ENCODE measurements at places on chromosomes 12 and 14.

GRCh38 chr12:123071857-123072256 is 79.0 kb downstream of the PITPNM2 start:
- DNase-seq: no peak

GRCh38 chr14:38469156-38469555 is 213.3 kb upstream of the CLEC14A start:
- DNase-seq: no peak

DNA sequence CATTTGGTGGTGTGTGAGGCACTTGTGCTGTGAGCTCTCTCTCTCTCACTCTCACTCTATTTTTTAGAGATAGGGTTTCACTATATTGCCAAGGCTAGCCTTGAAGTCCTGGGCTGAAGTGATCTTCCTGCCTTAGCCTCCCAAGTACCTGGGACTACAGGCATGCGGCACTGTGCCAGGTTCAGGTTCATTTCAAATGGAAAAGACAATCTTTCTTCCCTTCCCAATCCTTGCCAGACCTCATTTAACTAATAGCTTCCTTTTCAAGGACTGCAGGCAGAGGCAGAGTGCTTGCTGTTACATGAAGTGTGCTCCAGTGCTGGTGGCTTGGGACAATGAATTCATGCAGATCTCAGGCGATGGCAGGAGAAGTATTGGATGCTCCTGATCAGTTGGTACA is 73.2 kb upstream of the BICD1 start:
- DNase-seq: no peak

GRCh38 chr14:64504310-64504896 is at the start of gene ZBTB1:
Gene ZBTB1, plus strand, starts transcription at chr14:64504770. Its CDS starts 16,735 bp downstream, at chr14:64521505.
- DNase-seq: peak; percentile 60

DNA sequence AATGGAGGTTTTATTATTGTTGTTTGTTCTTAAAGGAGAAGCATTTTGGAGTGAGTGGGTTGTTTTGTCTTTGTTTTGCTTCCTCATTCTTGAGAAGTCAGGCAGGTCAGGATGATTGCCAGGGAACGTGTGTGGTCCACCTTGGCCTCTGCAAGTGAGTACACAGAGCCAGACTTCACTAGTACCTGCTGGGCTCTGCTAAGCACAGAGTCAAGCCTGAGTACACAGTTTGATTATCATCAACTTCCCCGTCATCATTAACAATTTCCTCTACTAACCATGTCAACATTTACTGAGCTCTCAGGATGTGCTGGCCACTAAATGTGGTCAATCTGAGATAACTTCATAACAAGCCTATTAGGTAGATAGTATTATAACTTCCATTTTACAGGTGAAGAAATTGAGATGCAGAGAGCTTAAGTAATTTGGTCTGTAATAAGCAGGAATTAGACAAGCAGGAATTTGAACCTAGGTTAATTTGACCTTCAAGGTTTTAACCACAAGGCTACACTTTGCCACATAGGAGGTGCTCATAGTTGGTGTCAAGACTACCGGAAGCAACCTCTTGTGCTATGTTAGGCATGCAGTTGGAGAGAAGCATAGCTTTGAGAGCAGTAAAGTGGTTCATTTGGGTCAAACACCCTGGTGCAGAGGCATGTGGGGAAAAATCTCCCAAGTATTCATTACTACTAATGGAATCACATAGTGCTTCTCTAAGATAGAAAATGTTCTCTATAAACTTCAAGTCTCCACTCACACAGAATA is 178.3 kb downstream of the NUAK1 start:
- DNase-seq: no peak

DNA sequence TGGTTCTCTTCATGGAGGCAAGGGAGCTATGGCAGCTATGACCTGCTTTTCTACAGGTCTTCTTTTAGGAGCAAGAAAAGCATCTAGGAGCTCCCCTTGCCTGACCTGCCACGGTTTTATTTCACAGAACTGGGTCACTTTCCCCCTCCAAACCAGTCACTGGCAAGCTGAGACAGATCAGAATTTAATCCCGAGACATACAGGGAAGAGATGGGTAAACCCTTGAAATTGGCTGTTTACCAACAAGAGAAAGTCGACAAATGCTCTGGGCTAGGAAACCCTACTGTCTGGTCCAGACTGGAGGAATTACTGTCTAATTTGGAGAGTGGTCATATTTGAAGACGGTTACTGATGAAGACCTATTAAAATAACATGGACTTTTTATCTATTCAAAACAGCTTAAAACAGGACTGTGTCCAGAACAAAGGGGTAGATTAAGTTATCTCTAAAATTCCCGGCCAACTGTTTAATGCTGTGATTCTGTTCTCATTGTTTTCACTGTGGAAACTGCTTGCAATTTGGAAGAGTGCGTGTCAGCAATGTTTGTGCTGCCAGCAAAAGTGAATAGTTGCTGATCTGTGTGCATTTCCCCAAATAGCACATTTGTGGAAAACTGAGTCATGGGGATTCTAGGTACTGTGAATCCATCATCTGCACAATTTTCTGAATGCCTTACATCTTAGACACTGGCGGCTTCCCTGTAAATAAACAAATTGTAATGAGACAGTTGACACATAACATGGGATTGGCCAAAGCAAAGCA is 73.4 kb upstream of the EEA1 start:
- no peak for DNase-seq

- no peak for DNase-seq
These were observed 934.4 kb downstream of the FLRT2 start for GRCh38 chr14:86464341-86464740.

GRCh38 chr14:21523203-21523602 is 2.9 kb downstream of the SALL2 start:
- no peak for DNase-seq

DNA sequence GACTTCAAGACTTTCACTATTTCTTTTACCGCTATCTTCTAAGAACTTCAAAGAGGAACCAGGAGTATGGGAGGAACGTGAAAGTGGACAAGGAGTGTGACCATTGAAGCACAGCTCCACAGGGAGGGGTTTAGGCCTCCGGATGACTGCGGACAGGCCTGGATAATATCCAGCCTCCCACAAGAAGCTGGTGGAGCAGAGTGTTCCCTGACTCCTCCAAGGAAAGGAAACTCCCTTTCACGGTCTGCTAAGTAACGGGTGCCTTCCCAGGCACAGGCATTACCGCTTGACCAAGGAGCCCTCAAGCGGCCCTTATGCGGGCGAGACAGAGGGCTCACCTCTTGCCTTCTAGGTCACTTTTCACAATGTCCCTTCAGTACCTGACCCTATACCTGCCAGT is 267.0 kb downstream of the RPL10L start:
- no peak for DNase-seq

- DNase-seq: no peak
These were observed 9.8 kb downstream of the CCER1 start for GRCh38 chr12:90945070-90945649.

- no peak for DNase-seq
These were observed 52.5 kb downstream of the FGD4 start for GRCh38 chr12:32451816-32452215.

GRCh38 chr14:66824251-66824650 is 316.3 kb downstream of the GPHN start:
- no peak for DNase-seq

DNA sequence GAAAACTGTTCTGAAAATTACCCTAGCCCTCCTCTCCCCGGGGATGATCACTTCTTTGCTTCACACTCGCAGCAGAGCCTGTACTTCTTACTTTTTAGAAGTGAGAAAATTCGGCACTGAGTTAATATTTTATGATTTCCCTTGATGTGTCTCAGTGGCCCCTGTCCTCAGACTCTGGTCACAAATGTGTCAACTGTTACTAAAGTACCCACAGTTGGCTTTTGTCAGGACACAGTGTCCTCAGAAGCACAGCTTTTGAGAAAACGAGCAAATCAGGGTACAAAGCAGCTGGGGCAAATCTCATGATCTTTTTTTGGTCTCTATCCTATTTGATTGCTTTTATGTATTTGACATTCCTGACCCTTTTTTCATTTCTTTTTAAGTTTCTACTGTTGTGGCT is 142.5 kb downstream of the SYNE2 start:
- DNase-seq: no peak

- DNase-seq: no peak
These were observed 10.9 kb upstream of the ITGB7 start for GRCh38 chr12:53217931-53218307.

GRCh38 chr12:77161944-77162343 is 96.6 kb upstream of the E2F7 start:
- DNase-seq: no peak

DNA sequence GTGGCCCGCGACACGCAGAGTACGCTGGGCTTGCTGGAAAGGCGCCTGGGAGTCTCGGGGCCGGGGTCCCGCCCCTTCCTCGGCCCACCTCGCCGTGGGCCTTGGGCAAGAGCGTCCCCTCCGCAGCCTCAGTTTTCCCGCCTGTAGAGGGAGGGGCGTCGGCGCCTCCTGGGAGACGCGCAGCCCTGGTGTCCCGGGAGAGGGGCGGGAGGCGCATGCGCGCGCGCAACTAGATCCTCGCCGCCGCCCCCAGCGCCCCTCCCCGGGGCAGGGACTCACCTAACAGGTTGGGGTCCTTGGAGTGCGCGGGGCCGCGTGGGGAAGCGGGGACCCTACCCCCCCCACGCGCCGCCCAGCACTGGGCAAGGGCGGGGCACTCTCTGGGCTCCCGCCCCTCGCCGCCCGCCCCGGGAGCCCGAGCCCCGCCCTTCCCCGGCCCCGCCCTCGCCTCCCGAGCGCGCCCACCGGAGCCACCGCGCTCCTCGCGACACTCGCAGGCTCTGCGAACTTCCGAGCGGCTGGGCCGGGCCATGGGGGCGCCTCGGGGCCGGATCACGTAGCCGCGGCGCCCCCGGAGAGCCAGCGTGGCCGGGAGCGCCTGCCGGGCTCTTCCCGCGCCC is at the start of gene KIF26A:
TSS of gene KIF26A (plus strand) at position 490 of the 620 bp plus-strand sequence. CDS start 136 bp downstream, outside the sequence.
- no peak for DNase-seq

DNA sequence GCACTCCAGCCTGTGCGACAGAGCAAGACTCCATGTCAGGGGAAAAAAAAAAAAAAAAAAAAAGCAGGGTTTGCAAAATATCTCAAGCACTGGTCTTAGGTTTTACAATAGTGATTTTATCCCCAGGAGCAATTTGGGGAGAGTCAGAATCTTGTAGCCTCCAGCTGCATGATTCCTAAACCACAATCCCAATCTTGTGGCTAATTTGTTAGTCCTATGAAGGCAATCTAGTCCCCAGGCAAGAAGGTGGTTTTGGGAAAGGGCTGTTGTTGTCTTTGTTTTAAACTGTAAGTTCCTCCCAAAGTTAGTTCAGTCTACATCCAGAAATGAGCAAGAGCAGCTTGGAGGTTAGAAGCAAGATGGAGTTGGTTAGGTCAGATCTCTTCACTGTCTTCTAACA is 135.7 kb downstream of the PLXNC1 start:
- DNase-seq: no peak

DNA sequence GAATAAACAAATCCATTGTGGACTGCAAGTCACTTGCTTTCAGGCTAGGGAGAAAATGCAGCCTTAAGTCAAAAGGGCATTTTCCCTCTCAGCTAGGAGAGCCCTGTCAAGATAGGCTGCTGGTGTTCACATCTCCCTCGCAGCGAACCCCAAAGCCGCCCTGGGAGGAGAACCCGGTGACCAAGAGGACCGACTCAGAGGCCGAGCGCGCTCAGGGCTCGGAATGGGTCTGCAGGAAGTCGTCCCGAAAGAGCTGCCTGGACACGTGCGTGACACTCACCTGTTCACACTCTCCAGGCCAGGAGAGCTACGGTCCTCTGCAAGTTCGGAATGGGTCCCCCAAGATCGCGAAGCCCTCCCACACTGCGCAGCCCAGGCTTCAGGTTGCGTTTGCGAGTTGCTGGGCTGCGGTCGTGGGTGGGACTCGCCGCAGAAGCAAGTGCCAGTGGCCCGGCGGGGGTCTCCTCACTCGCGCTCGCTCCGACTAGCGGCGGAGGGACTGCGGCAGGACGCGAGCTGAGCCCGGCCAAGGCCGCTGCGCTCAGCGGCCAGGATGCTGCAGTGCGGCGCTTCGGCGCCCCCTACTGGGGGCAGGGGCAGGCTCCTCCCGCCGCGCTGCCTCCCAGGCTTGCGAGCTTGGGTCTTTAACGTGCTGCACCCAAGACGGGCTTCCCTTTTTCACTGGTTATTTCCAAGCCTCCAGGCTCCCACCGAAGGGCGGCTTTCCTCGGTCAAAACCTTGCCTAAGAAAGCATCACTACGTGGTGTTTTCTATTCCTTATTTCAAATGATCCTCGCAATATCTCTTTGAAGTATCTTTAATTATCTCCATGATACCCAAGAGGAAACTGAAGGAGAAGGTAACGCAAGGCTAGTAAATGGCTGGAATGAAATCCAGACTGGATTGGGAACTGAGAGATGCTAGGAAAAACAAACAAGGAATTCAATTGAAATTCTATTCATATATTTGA is at the start of gene RERG:
TSS of gene RERG (minus strand) at position 503 of the 971 bp plus-strand sequence. CDS start 3,928 bp downstream, outside the sequence.
- no peak for DNase-seq
